ENCODE measurements at places on chromosomes 13 and 19.

- DNase-seq = no peak
These were observed 139.7 kb downstream of the VWA8 start for GRCh38 chr13:41821238-41821594.

DNA sequence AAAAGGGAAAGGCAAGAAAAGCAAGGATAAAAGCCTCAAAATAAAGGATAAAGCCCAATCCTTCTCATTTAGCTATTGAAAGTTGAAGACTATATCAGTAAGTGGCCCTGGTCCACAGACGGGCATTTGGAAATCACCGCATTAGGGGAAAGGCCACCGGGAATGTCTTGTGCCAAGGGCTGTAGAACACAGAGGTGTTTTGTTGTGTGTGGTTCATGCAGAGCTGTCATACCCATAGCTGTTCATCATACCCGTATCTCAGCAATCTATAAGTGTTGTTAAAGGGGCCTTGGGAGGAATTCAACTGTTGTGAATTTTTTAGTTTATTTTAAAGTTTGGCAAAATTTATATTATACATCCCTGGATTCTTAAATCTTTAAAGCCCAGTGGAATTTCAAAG lies 33.0 kb downstream of the DLEU7 start:
- DNase-seq = no peak

- DNase-seq = no peak
These were observed 33.2 kb downstream of the CACNG6 start for GRCh38 chr19:54024660-54025059.

GRCh38 chr13:53513226-53513625 lies 484.6 kb downstream of the OLFM4 start:
- DNase-seq = no peak

GRCh38 chr19:38734426-38735256 lies 9.6 kb downstream of the CAPN12 start:
- DNase-seq = no peak

DNA sequence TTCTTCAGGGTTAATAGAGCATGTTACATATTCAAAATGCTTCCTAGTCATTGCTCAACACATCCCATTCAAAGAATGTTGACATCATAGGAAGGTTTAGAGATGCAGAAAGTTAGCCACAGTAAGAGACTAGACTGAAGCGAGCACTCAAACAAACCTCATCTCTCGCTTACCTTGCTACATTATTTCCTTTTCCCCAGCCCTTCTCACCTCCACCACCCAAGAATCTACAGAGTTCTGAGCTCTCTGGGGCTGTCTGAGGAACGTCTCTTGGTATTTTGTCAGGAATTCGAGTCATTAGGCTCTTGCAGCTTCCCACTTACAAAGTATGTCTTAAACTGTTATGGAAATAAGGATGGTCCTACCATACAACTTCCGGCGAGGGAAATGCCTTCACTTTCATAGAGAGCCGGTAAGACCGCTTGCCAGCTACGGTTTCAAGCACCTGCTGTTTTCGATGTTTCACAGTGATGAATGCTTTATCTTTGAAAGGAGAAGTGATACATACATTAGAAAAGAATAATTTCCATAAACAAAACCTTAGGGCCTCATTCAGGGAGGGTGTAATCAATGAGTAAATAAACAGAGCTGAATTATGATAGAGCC lies 65.1 kb downstream of the FLT1 start:
- DNase-seq = no peak

- no peak for DNase-seq
These were observed 75.3 kb downstream of the ZNF536 start for GRCh38 chr19:30447553-30447870.

DNA sequence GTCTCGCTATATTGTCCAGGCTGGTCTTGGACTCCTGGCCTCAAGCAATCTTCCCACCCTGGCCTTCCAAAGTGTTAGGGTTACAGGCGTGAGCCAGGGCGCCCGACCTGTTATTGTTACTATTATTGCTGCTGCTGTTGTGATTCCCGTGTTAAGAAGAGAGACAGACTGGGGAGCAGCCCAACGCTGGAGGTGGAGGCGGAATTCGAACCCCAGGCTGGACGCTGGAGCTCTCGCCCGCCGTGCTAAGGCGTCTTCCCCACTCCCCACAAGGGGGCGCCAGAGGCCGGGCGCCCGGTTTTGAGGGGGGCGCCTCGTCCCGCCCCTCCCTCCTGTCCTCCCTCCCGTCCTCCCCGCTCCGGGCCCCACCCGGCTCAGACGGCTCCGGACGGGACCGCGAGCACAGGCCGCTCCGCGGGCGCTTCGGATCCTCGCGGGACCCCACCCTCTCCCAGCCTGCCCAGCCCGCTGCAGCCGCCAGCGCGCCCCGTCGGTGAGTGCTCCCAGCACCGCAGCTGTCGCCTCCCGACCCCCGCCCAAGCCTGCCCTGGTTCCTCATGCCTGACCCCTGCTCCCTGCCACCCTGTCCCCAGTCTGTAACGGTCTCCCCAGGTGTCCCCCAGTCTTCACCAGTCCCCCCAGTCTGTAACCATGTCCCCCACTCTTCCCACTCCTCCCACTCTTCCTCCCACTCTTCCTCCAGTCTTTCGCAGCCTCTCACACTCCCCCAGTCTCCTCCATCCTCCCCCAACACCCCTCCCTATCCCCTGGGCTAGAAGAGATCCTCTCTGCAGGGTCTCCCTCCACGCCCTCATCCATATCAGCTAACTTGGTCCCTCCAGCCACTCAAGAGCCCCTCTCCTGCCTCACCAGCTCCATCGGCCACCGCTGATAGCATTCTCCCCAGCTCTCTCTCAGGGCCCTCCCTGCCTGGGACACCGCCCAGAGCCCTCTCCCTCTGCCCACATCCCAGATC lies at the start of gene EHD2:
Gene EHD2 (plus strand): TSS at position 377 of the 976 bp plus-strand sequence. CDS start 3,191 bp downstream, outside the sequence.
- peak; percentile 18 for DNase-seq

- no peak for DNase-seq
These were observed 2.6 kb downstream of the AP1M1 start for GRCh38 chr19:16200038-16201010.

DNA sequence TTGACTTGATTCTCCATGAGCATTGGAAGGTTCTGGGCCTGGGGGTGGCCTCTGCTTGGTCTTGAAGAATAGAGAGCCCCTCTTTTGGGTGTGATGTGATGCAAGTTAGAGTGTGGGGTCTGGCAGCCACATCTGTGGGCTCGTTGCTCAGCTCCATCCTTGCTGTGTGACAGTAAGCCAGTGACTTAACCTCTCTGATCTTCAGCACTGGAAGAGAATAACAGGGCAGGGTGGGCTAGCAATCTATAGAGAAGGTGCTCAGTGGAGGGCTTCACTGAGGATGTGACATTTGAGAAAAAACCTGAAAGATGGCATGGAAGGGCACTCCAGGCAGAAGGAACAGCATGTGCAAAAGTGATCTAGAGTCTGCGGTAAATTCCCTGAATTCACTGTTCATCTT lies 28.2 kb downstream of the CELF5 start:
- no peak for DNase-seq

DNA sequence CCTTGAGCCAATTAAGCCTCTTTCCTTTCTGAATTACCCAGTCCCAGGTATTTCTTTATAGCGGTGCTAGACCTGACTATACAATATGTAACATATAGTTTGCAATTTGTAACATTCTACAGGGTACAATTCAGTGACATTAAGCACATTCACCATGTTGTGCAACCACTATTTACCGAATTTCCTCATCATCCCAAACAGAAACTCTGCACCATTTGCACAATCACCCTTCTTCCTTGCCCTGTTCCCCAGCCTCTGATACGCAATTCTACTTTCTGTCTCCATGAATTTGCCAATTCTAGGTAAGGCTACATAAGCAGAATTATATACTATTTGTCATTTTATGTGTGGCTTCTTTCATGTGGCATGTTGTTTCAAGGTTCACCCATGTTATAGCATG lies 13.7 kb upstream of the SIGLEC10 start:
- no peak for DNase-seq

GRCh38 chr13:113565526-113566226 lies 18.9 kb upstream of the TFDP1 start:
- no peak for DNase-seq

GRCh38 chr19:35404879-35405622 lies 34.2 kb downstream of the GPR42 start:
- no peak for DNase-seq

GRCh38 chr13:58048670-58049069 lies 417.1 kb downstream of the PCDH17 start:
- no peak for DNase-seq

DNA sequence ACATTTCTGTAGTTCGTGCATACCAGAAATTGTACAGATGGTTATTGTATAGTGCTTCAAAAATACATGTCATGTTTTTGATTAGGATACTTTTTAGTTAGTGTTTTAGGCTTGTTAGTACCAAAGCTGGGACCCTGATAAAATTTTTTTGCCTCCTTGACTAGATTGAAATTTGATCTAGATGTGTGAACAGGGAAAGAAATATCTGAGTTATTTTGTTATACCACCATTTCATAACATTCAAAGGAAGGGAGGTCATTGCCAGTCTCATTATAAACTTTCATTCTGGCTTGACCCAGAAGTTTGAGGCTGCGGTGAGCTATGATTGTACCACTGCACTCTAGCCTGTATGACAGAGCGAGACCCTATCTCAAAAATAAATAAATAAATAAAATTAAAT lies 9.0 kb downstream of the LMO7 start:
- DNase-seq = no peak

DNA sequence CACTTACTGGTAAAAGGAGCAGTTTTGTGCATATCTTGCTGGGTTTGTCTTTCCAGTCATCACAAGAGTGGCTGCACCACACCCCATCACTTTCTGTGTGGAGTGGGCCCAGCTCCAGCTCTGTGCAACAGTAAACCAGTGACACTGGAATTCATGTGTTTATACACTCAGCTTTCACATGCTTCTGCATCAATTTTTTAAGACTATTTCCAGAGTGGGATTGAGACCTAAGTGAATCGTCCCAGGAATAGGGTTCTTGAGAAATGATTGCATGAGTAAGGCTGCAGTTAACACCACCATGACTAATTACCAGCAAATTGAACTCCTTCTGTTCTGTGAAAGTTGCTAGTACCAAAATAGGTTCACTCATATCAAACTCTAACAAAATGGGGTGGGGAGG lies 5.3 kb upstream of the CFAP97D2 start:
- DNase-seq = no peak

DNA sequence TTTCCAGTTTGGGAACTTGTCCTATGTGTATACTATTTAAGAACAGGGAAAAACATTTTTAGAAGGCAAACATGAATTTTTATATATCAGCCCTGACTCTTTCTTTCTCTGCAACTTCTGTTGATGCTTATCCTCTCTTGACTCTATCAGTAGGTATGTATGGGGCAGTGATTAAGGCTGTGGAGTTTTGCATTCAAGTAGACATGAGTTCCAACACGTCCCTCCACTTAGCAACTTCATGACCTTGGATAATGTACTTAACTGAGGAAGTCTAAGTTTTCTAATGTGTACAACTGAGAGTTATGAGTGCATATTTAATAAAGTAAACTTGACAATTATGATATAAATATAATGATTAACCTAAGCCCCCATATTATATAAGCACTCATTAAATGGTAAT lies 414.6 kb downstream of the TDRD3 start:
- DNase-seq = no peak

GRCh38 chr19:48698046-48698445 lies 2.3 kb downstream of the FUT2 start:
- DNase-seq = no peak

DNA sequence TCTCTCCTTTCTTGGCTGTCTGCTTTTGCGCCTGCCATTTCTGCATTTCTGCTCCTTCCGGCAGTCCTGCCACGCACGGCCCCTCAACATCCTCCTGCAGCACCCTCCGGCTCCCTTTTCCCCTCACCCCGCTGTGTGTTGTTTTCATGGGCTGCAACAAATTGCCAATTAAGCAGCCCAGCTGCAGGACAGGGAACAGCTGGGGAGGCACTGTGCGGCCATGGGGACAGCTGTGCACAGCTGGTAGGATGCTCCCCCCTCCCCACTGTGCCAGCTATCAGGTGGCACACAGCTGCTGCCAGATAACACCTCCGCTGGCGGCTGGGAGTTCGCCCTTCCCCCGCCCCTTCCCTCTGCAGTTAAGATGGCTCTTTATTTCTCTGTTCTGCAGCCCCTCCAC lies 25.4 kb downstream of the LYL1 start:
- DNase-seq = no peak

DNA sequence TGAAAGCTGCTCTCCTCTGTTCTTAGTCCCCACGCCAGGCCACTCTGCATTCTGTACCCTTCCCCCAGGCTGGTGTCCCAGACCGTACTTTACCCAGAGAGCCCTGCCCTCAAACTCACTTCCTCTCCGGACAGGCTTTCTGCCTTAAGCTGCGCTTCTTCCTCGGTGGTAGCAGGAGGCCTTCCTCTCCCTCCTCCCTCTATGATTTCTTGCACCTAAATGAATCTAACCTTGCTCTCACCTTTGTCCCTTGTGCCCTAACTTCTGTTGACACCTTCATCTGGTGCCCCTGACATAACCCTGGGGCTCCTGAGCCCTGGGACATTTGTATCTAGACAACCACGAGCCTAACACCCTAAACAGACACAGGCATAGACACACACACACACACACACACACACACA lies 29.6 kb upstream of the CEACAM21 start:
- no peak for DNase-seq

DNA sequence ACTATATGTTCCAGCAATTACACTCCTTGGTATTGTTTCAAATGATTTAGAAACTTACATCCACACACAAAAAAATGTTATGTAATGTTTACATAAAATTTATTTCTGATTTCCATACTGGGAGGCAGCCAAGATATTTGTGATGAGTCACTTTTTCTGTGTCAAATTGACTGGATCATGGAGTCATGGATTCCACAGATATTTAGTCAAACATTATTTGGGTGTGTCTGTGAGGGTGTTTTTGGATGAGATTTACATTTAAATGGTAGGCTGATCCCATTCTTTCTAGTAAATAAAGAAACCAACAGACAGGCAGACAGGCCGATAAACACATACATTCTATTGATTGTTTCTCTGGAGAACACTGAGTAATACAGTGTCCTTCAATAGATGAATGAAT lies 562.8 kb downstream of the SLITRK6 start:
- no peak for DNase-seq

DNA sequence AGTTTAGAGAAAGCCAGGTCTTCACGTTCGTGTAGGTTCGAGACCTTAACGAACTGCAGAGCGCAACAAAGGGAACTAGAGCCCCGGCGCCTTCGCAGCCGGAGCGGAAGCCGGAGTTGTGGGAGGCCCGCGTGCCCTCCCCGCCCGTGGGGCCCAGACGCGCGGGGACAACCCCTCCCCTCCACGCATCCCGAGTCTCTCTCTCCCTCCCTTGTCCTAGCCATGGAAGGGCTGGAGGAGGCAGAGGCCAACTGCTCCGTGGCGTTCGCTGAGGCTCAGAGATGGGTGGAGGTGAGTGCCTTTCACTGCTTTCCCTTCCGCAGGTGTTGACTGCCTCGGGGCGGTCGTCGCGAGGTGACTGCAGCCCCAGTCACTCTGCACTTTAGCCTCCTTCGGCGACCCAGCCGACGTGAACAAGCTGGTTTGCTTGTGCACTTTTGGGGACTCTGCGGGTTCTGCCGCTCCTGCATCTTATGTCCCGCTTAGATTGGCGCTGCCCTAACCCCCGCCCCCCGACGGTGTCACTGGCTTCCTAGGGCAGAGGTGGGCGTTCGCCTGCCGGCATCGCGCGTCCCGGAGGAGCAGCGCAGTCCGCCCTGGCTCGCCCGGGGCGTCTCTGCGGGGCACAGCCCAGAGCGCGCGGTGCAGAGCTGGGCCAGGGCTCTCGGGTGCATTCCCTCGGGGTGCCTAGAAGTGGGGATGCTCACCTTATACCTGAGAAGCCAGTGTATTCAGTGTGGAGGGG lies 478 bp downstream of the LMO7 start:
- DNase-seq = peak; percentile 87
